CD4-positive, CD25-positive, alpha-beta regulatory T cell (primary cell): ENCODE measurements at places on chromosomes 3 and 15. TPM values are rescaled to one million over a fixed set of nuclear protein-coding genes. Genes with fewer than 3 reads are reported as not detected.
A peak's percentile ranks its signal among the peaks of the same experiment; 100 is the strongest.

DNA sequence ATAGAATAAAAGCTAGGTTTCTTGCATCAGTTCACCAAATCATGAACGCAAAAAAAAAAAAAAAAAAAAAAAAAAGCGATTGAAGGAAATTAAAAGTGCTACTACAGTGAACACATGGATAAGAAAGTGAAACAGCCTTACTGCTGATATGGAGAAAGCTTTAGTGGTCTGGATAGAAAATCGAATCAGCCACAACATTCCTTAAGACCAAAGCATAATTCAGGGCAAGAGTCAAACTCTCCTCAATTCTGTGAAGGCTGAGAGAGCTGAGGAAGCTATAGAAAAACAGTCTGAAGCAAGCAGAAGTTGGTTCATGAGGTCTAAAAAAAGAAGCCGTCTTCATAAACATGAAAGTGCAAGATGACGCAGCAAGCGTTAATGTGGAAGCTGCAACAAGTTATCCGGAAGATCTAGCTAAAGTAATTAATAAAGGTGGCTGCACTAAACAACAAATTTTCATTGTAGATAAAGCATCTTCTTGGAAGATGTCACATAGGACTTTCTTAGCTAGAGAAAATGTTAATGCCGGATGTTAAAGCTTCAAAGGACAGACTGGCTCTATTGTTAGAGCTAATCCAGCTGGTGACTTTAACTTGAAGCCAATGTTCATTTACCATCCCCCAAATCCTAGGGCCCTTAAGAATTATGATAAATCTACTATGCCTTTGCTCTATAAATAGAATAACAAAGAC, 19.2 kb downstream of the P3H2 start:
- peak; percentile 1 for DNase-seq

GRCh38 chr15:65147902-65148301, 14.3 kb upstream of the PDCD7 start:
- DNase-seq, result no peak

DNA sequence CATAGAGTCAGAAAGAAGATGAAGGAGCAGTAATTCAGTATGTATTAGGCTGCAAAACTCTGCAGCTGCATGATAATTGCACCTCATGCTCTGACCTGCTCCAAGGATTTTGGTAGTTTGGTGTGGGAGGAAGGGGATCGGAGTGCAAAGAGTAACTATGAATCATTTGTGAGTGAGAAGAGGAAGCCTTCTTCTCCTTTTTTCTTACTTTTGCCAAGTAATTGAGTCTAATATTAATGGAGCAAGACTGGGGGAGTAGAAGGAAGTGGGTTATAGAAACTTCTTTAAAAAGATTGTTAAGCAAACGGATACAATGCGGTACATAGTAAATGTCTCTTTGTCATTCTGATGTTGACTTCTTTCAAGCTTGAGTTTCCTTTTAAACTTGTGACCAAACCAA, 276.5 kb downstream of the EDEM1 start:
- no peak for DNase-seq

KCNAB1 gene
- 0.17 TPM for total RNA-seq

DNA sequence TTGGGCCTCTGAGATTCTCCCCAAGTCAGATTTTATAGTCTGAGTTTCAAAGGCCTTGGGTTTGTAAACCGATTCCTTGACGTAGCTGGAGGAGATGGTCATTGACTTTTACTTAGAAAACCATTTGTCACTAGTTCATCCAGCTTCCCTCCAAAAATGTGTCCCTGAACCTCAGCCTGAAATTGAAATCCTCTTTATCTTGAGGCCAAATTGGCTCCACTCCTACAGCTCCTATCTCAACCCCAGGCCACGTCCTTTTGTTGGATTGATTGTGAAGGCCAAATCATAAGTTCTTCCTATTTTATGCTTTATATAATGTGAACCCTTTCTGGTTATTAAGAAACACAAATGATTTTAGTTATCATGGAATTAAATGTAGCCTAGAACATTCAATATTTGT, 193.9 kb upstream of the SUCLG2 start:
- no peak for DNase-seq

DNA sequence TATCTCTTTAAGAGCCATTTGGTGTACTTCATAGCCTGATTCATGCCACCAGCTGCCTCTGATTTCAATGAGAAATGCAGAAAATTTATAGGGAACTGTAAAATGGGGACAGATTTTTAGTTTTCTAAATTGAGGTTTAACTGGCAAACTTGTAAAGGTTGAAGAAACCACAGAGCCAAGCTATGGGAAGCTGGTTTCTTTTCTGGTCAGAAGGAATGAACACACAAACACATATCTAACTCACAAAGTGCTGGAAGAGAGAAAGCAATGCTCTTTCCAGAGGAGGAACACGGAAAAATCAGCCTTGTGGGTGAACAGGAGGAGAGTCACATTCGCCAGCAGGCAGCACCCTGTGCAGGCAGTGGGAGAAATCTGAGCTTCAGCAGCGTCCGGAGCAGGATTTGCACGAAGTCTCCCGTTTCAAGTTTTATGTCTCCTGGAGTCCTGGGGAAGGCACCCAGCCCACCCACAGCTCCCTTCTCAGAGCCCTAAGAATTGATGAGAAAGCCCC, 481 bp downstream of the MASP1 start:
- no peak for DNase-seq

DNA sequence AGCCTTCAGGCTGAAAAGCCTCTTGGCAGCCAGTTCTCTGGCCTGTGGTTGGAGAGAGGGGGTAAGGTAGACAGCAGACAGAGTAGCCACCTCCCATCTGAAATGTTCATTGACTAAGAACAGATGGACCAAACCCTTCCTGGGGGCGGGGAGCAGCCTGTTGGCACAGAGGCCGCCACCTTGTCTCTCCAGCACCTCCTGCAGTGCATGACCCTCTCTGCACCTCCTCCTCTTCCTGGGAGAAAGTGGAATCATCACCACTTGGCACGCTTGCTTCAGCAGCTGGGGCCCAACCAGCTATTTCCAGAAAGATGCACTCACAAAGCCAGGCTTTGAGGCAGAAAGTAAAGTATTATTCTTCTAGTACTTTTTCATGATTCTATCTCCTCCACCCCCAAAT, 313.4 kb upstream of the CHRM5 start:
- no peak for DNase-seq

GRCh38 chr15:95556225-95556624, 774.3 kb upstream of the NR2F2 start:
- no peak for DNase-seq

DNA sequence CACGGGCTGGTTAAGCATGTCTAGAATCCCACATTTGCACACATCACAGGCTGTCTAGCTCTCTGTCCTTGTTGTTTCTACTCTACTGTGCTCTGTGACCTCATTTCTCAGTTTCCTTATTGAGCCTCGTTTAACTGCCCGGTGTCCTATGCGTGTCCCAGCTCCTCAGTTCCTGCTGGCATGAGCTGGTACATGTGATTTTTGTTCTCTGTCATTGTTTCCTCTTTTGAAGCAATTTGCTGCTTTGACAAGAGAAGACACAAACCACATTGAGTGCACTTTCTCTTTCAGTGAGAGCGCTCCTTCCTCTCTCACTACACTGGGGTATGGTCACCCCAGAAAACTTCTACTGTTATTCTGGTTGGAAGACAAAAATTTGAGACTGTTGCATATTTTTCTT, 563.5 kb downstream of the PDCD6IP start:
- DNase-seq, result no peak

FYCO1 gene
- total RNA-seq, result 42.5 TPM

DNA sequence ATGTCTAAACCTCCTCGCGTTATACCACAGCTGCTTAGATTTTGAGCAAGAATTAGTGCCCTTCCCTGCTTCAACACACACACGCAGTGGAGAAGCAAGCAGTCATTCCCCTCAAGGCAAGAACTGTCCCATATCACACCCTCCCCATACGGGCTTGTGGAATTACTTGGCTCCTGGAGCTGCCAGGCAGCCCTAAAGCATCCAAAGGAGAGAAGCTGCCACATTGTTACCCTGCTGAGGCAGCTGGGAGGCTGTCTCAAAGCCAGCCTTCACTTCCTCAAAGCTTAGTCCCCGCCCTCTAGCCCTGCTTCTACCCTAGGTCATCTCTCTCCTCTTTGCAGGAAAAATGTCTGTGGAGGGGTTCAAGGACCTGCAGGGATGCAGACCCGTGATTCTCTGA, 153.4 kb downstream of the RORA start:
- DNase-seq, result no peak

CHRM5 gene
- not detected for total RNA-seq

GRCh38 chr3:171994646-171995428, 44.5 kb upstream of the FNDC3B start:
- no peak for DNase-seq

DNA sequence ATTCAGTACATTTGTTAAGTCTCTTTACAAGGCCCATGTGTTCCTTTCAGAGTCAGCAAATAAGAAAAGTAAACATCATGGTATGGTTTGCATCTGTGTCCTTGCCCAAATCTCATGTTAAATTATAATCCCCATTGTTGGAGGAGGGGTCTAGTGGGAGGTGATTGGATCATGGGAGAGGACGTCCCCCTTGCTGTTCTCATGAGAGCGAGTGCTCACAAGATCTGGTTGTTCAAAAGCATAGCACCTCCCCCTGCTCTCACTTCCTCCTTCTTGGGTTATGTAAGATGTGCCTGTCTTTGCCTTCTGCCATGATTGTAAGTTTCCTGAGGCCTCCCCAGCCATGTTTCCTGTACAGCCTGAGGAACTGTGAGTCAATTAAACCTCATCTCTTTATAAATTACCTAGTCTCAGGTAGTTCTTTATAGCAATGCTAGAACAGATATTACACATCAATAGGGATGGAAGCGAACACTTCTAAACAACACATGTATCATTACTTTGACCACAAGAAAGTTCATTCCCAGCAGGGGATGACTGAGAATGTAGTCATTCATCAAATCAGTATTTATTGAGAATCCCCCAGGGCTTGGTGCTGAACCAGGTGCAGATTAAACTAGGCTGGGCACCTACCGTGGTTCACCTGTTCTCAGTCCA, 4.1 kb downstream of the EFCAB12 start:
- DNase-seq, result no peak

- DNase-seq, result no peak
Observed at GRCh38 chr3:109685084-109686079, 348.0 kb upstream of the DPPA4 start.

GRCh38 chr3:127849368-127849767, 27.1 kb upstream of the MGLL start:
- DNase-seq, result no peak

DNA sequence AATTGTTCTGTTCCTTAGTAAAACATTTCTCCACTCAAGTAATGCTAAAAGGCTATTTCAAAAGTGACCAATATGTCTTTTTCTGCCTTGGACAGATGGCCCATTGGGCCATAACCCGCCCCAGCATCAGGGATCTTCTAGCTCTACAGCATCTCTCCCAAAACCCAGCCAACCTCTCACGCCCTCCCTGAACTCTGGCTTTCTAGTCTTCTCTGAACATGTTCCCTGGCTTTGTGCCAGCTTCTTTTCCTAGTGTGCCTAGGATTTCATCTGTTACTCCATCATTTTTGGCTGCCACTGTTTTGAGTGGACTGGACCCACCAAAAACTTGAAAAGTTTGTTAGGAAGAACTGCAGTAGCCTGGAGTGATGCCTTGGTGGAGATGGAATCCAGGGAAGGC, 30.7 kb downstream of the TRPM1 start:
- no peak for DNase-seq

DNA sequence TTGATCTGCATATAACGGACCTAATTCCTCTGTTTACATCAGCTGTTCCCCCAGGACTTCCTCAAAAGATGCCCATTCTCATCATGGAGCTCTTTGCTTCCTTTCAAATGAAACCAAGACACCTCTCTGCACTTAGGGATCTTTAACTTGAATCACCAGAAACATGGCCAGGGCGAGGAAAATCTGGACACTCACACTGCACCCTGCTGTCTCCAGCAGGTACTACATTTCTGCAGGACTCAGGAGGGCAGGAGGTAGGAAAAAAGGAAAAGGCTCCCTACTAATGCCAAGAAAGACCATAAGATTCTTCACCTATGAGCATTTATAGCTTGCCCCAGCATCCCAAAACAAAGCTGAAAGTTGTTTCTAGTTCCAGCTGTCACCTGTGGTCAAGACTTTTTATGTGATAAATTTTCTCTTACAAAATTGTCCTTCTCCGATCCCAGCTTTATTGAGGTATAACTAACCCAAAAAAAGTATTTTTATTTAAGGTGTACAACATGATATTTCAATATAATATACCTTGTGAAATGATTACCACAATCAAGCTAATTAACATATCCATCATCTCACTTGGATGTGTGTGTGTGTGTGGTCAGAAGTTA, 87.3 kb upstream of the C15orf61 start:
- DNase-seq, result peak; percentile 27

FSIP1 gene
- total RNA-seq, result 0.25 TPM
